ENCODE measurements at places on chromosomes 11 and 22. TPM values are rescaled to one million over a fixed set of nuclear protein-coding genes. Genes with fewer than 3 reads are reported as not detected.

Gene KRTAP5-7
- total RNA-seq, result 0.26 TPM

Gene BIRC3
- total RNA-seq, result 6.2 TPM

- DNase-seq, result no peak
These were observed 15.4 kb upstream of the HYLS1 start for GRCh38 chr11:125872138-125872491.

DNA sequence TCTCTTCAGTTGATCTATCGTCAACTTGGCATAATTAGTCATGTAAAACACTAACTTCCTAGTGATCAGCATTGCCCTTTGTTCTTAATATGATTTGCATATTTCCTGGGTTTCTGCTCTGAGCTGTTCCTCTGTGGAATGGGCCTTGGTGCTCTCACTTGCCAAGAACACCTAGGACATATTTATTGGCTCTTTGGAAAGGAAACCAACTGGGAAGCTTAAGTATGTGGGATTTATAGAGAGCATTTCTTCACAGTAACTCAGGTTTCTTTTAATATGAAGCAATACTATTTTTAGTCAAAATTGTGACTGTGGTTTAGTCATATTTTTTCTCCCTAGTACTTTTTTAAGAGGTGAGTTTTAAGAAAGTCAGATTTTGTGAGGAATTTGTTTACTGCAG lies 28.8 kb downstream of the FAT3 start:
- no peak for DNase-seq

- DNase-seq, result no peak
These were observed 82.4 kb upstream of the CRTAM start for GRCh38 chr11:122755941-122756340.

GRCh38 chr11:78251083-78251775 lies 62.5 kb downstream of the USP35 start:
- DNase-seq, result no peak

- no peak for DNase-seq
These were observed 380 bp downstream of the C11orf96 start for GRCh38 chr11:43942662-43943371.

Measured in urinary bladder (tissue), 4 donors.